ENCODE measurements at places on chromosomes 5 and 9. TPM values are rescaled to one million over a fixed set of nuclear protein-coding genes. Genes with fewer than 3 reads are reported as not detected.

FYB1 gene
- polyA plus RNA-seq: 6.0 TPM

TERT gene
- polyA plus RNA-seq: not detected

DNA sequence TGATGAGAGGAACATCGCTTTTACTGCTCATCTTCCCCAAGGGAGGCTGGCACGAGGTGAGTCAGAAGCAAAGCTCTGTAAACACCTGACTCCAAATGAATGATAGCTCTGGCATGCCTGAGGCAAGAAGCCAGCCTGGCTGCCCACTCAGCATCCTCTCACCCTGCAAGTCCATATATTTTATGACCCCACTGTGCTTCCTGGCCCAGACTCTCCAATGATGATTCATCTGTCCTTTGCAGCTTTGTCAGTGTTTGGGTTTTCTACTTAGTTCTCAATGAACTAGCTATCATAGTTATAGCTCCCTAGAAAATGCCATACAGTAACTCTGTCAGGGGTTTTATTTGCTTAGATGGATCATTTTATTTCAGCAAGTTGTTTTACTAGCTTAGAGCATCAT is 52.1 kb upstream of the FSTL4 start:
- no peak for DNase-seq

- no peak for DNase-seq
Observed at GRCh38 chr9:8871796-8872445, 1072.3 kb upstream of the DMAC1 start.

- no peak for DNase-seq
Observed at GRCh38 chr9:95623640-95624039, 106.9 kb upstream of the PTCH1 start.

DNA sequence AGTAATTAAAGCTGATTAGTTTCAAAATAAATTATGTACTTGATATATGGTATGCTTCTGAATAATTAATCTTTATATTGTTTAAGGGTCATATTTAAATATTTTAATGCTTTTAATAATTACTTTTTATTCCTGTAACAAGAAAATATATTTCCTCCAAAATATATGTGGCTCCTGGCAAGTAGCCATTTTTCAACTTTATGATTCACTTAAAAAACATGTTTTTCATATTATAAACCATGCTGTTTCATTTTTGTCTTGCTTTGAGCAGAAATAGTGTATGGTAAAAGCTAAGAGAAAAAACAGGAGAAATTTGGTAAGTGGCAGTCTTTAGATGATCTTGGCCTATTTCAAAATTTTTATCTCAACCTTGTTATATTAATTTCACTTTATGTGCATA is 14.6 kb downstream of the SPATA9 start:
- no peak for DNase-seq

- no peak for DNase-seq
Observed at GRCh38 chr5:11801061-11801460, 103.2 kb downstream of the CTNND2 start.

Data from spinal cord (tissue), 10 donors.